ENCODE measurements at places on chromosomes 13 and 19. TPM values are rescaled to one million over a fixed set of nuclear protein-coding genes. Genes with fewer than 3 reads are reported as not detected.

Gene LHB
- not detected for total RNA-seq

Gene POLR2I
- total RNA-seq, result 64.8 TPM

Gene TLE2
- 34.0 TPM for total RNA-seq

Gene ZNF546
- 5.8 TPM for total RNA-seq

Gene LINGO3
- total RNA-seq, result not detected
